NCI-H446 (cell line): ENCODE measurements at places on chromosomes 5 and 9.

- no peak for DNase-seq
Measured at GRCh38 chr5:54093081-54093492, 217.3 kb downstream of the ARL15 start.

DNA sequence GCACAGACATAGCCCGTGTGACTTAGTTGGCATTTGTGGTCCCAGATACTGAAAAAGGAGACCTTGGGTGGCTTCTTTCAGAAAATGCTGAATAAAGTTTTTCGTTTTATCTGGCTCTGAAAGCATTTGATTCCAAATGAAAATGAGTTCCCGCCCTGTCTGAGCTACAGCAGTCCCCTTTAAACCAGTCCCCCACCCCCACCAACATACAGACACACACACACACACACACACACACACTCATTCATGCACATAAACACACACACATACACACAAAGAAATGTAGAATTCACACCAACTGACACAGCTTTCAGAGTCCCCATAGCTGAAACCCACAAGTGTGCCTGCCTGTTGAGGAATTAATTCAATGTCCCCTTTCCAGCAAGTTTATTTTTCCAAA is 97.0 kb upstream of the SMARCA2 start:
- no peak for DNase-seq

GRCh38 chr9:72477930-72478518 is 43.4 kb upstream of the TMC1 start:
- no peak for DNase-seq

GRCh38 chr5:57650360-57651069 is 167.9 kb upstream of the ACTBL2 start:
- DNase-seq, result no peak

GRCh38 chr9:14560194-14560593 is 133.0 kb downstream of the ZDHHC21 start:
- no peak for DNase-seq

DNA sequence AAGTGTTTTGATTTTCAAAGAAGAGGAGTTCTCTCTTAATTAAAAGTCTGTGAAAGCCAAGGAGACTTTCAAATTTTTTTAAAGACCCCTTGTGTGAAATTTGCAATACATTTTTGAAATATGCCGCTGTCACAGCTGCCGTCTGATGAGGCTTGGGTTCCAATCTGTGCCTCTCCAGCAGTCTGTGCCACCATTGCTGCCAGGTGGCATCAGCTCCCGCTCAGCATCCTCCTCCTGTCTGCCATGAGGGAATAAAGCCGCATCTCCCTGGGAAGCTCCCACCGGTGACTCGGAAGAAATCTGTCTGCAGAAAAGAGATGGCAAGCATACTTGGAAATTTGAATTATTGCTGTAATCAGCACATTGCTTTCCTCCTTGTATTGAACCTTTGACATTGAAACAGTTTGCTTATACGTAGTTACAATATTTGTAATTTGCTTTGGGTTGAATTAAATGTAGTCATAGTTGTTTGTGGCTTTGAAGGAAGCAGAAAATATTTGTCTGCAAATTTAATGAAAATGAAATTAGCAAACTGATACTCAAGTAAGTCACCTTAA is 145.7 kb upstream of the SNX2 start:
- DNase-seq, result no peak

GRCh38 chr5:6085341-6085860 is 292.9 kb downstream of the MED10 start:
- DNase-seq, result no peak

DNA sequence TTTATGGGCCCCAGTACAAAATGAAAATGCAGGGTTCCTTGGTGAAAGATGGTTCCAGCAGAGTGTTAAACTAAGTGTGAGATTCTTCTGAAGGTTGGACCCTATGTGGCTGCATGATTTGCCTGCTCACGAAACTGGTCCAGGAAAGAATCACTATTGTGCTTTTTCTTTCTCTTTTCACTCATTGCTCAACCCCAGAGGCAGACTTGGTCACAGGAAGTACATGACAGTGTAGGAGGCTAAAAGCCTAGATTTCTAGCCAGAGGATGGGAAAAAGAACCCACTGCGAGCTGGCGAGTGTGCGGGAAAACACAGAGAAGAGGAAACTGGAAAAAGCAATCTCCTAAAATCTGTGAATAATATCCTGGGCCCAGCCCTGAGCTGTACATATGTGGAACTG is 18.6 kb downstream of the SLC36A2 start:
- no peak for DNase-seq

DNA sequence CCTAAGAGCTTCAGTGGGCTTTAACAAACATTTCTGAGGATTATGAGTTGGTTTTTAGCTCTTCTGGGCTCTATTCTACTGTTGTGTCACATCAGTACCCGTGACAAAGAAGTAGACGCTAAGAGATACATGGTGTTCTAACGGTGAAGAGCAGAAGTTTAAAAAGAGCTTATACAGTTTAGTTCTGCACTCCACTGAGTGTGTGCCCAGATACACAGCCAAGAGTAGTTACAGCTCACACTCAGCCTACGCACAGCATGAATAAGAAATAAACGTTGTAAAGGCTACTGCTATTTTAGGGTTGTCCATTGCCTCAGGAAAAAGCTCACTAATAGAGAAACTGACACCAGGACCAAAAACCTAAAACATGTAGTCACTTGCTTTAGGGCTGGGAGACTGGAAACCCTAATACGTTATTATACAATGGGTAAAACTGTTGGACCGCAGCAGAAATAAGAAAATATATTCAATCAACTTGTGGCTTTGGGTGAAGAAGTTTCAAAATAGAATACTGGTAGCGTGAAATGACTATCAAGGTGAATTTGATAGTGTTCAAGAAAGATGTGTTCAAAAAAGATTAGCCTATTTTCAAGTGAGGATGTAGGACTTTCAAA is 34.7 kb downstream of the PSIP1 start:
- no peak for DNase-seq

DNA sequence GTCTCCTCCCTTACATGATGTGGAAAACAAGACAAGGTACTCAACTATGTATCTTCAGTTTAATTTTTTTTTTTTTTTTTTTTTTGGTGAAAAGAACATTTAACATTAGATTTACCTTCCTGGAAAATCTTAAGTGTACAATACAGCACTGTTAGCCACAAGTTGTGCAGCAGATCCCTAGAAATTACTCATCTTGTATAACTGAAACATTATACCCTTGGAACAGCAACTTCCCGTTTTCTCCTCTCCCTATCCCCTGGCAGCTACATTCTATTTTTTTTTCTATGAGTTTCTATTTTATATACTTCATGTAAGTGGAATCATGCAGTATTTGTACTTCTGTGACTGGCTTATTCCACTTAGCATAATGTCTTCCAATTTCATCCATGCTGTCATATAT is 421.9 kb upstream of the FTMT start:
- no peak for DNase-seq

- no peak for DNase-seq
Measured at GRCh38 chr9:127396253-127396807, 639 bp upstream of the SLC2A8 start.

DNA sequence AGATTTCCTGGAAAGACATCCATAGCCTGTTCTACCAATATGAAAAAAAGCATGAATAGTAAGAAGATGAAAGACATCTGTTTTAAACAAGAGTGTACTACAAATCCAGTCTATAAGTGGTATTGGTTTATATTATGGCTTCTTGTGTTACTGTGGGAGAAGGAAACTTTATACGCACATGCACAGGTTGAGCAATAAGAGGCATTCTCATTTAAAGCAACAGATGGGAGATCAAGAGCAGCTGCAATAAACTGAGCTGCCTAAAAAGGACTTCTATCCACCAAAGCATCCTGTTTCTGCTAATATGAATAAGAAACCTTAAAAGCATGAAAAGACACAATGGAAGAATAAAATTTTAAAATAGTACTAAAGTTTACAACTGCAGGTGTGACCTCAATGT is 8.6 kb upstream of the PCDHB1 start:
- DNase-seq, result no peak

DNA sequence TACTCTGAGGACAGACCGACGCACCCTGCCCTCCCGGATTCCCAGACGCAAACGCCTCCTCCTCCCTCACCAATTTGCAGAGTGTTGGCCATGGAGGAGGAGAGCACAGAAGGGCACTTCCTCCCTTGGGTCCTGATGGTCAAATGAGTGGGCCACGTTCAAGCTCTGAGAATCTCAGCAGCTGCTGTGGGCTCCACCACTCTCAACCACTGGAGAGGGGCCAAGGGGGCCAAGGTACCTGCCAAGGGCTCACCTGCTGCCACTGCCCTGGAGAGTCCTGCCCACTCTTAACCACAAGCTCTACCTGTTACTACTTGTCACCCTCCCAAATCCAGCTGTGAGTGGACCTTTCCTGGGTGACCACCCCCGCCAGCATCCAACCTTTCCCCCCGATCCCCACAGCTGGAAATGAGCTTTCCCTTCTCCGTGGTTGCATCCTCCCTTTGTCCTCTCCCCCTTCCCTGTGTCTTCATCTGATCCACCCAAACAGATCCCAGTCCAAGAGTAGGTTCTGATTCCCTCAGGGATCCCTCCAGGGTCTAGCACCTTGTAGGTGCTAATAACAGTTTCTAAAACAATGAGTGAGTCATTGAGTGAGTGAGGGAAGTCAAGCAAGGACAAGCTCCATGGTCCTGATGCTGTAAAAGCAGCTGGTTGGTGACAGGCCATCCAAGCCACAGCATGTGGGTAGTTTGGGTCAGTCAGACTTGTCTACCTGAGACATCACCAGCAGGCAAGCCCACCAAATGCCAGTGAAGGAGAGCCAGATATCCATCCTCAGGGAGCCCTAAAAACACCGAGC is 69.7 kb downstream of the FAM114A2 start:
- DNase-seq, result no peak

- no peak for DNase-seq
Measured at GRCh38 chr9:137880976-137881530, 3.5 kb downstream of the CACNA1B start.

DNA sequence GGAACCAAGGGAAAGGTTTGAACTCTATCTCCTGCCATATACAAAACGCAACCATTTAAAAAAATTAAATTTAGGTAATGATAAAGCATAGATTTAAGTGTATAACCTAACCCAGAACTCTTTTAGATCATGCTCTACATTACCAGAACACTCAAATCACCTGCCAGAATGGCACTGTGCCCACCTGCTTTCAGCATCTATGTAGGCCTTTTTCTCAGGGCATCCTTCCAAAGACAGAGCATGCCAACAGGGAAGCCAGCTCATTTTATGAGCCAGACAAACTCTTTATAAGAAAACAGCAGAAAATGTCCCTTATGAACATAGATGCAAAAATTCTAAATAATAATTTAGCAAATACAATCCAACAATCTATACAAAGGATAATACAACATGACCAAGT is 47.9 kb upstream of the SMAD5 start:
- DNase-seq, result peak; percentile 84

- no peak for DNase-seq
Measured at GRCh38 chr5:132012371-132013005, 1.0 kb upstream of the ACSL6 start.

DNA sequence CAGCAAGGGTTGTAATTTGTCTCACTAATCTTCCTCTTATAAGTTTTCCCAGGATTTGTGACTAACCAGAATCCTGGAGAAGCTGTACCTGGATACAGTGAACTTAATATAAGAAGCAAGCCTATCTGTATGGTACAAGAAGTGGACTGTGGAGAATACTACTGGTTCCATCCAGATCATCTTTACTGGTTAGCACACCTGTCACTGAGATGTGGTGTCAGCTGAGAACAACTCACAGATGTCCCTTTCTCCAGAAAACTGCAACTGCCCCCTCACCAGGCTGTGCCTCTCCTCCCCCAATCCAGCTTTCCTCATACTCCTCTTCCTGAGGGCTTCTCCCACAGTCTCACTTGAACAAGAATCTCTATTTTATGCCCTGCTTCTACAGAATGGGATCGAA is 4.9 kb downstream of the FBXO10 start:
- DNase-seq, result no peak

GRCh38 chr9:93416530-93417235 is 34.8 kb upstream of the FAM120A start:
- DNase-seq, result no peak

DNA sequence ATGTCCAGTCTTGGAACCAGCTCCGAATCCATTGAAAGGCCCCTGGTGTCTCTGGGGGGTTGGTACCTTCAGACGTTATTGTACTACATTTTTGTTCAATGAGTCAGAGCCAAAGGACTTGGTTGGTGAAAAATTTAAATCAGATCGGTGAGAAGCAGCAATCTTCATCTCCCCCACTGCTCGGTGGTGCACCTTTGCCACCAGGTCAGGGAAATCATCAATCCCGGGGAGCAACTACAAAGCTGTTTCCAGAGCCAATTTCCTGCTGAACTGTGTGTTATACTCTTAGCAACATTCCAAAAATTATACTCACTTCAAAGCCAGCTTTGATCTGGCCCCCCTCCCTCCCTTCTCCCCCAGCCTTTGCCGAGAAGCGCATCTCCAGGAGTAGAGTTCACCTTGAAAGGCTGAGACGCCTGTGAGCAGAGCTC is 375.2 kb upstream of the WWC1 start:
- DNase-seq, result no peak

GRCh38 chr9:134461426-134461982 is 135.2 kb downstream of the RXRA start:
- no peak for DNase-seq

DNA sequence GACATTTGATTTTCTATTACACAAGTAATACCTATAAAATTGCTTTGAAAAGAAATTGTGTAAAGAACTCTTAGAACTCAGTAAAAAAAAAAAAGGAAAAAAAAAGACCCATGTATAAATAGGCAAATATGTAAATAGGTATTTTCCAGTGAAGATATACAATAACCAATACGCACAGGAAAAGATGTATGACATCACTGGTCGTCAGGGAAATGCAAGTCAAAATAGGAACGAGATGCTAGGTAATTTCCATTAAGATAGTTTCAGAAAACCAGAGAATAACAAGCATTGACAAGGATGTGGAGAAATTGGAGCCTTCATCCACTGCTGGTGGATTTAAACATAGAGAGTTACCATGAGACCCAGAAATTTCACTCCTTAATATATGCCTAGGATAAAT is 708.8 kb downstream of the MTRR start:
- no peak for DNase-seq

- DNase-seq, result no peak
Measured at GRCh38 chr5:81883371-81883770, 88.5 kb upstream of the ATG10 start.

DNA sequence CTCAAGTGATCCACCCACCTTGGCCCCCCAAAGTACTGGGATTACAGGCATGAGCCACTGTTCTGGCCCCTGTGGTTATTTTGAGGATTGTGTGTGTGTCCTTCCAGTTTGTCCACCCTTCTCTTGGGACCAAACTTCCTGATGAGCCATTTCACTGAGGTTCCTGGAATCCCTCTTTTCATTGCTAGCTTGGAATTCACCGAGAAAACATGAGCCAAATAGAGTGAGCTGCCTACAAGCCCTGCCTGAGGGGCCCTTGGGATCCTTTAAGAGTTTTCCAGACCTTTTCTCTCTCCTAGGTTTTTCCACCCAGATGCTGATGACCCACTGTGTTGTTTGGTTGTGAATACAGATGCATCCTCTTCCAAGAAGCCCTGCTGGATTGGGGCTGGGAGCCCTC is 13.2 kb upstream of the KIF12 start:
- DNase-seq, result no peak
